ENCODE measurements at places on chromosomes 2 and 18. TPM values are rescaled to one million over a fixed set of nuclear protein-coding genes. Genes with fewer than 3 reads are reported as not detected.

The WDR12 gene
- total RNA-seq = 41.4 TPM

The RAPGEF4 gene
- total RNA-seq = 1.4 TPM

- H3K27ac ChIP-seq = peak overlapping the region; percentile 78
- no peak overlapping the region for H3K4me3 ChIP-seq
- no peak for DNase-seq
- H3K36me3 ChIP-seq = peaks cover 3% of the 10 kb centered on the region
Observed at GRCh38 chr18:58591286-58591685, 37.6 kb downstream of the ALPK2 start.

DNA sequence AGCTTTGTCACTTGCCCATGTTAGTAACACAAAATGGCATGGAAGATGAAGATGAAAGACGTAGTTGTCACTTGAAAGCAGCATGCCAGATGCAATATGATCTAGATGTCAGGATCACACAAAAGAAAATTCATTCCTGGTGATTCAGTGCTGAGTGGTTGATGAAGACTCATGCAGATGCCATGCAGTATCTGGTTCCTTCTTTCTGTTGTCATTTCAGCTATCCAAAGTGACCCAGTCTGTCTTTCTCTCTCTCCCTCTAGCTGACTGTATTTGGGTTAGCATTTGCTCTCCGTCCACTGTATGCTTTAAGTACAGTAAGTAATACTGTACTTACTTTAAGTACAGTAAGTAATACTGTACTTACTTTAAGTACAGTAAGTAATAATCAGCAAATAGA lies 50.4 kb downstream of the TTN start:
- no peaks in the 10 kb centered on the region for H3K27me3 ChIP-seq
- H3K4me3 ChIP-seq = peak overlapping the region; percentile 20
- peaks cover 25% of the 10 kb centered on the region for H3K4me1 ChIP-seq
- H3K36me3 ChIP-seq = peaks cover 3% of the 10 kb centered on the region

- DNase-seq = no peak
- H3K4me3 ChIP-seq = no peak overlapping the region
Observed at GRCh38 chr18:57951999-57952774, 91.8 kb upstream of the NEDD4L start.

DNA sequence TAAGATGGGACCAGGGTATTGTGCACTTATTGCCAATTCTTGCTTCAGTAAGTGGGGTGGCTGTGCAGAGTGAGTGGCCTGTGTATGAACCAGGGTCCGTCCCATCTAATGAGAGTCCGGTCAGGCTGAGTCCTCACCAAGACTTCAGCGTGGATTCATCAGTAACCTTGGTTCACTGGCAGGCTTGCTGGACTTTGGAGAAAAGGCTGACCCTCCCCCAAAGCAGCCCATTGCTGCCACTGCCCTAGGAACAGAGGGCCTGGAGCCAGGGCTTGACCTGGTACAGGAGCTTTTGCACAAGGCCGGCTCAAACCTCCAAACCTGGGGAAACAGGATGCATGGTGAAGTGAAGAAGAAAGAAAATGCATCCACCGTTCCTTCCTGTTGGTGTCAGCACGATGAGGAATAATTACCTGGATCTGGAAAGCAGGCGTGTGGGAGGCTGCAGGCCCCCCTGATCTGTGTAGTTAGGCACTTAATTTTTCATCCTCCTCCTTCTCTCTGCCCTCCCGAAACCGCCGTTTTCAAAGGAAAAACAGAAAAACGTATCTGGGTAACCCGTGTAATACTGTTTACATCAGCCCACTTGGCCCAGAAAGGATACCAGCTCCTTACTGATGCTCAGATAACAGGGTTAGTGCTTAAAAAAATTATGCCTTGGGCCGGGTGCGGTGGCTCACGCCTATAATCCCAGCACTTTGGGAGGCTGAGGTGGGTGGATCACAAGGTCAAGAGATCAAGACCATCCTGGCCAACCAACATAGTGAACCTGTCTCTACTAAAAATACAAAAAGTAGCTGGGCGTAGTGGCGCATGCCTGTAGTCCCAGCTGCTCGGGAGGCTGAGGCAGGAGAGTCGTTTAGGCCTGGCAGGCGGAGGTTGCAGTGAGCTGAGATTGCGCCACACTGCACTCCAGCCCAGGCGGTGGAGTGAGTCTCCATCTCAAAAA lies 147.7 kb downstream of the TGIF1 start:
- no peaks in the 10 kb centered on the region for H3K27me3 ChIP-seq
- peak overlapping the region; percentile 94 for H3K27ac ChIP-seq
- DNase-seq = no peak

The ABCG5 gene
- total RNA-seq = not detected

- no peaks in the 10 kb centered on the region for H3K27me3 ChIP-seq
- H3K27ac ChIP-seq = peak overlapping the region; percentile 48
- no peaks in the 10 kb centered on the region for H3K36me3 ChIP-seq
- no peaks in the 10 kb centered on the region for H3K4me1 ChIP-seq
- no peak for DNase-seq
- H3K4me3 ChIP-seq = peak overlapping the region; percentile 74
Observed at GRCh38 chr2:158969162-158969714, 798 bp downstream of the TANC1 start.

DNA sequence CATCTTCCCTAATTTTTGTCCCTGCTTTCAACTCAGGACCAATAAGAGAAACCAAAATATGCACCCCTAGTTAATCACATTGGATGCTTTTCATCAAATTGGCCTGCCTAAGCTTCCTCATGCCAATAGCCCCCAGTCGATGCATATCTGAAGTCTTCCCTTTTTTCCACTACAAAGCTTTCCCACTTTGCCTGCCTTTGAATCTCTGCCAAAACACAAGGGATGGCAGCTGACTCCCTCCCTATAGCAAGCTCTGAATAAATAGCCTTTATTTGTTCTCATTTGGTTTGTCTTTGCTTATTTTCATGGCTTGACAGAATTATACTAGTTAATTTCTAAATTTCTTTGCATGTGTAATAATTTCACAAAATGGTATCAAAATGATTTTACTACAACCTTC lies 621.2 kb downstream of the MBD2 start:
- no peak overlapping the region for H3K4me3 ChIP-seq
- DNase-seq = no peak
- H3K4me1 ChIP-seq = no peaks in the 10 kb centered on the region
- H3K27me3 ChIP-seq = no peaks in the 10 kb centered on the region

GRCh38 chr2:42513252-42513918 lies 19.6 kb upstream of the KCNG3 start:
- no peak for DNase-seq
- no peaks in the 10 kb centered on the region for H3K4me1 ChIP-seq
- H3K27me3 ChIP-seq = no peaks in the 10 kb centered on the region
- no peak overlapping the region for H3K4me3 ChIP-seq
- H3K36me3 ChIP-seq = no peaks in the 10 kb centered on the region

GRCh38 chr2:149375801-149376361 lies 45.5 kb downstream of the LYPD6 start:
- H3K36me3 ChIP-seq = no peaks in the 10 kb centered on the region
- H3K4me1 ChIP-seq = no peaks in the 10 kb centered on the region
- DNase-seq = no peak
- H3K4me3 ChIP-seq = no peak overlapping the region

The GAD1 gene
- not detected for total RNA-seq

- no peak overlapping the region for H3K4me3 ChIP-seq
- no peaks in the 10 kb centered on the region for H3K36me3 ChIP-seq
- peaks cover 2% of the 10 kb centered on the region for H3K27me3 ChIP-seq
- H3K4me1 ChIP-seq = no peaks in the 10 kb centered on the region
- DNase-seq = no peak
- H3K27ac ChIP-seq = no peak overlapping the region
Observed at GRCh38 chr2:75098856-75099255, 100.5 kb downstream of the TACR1 start.

- H3K36me3 ChIP-seq = no peaks in the 10 kb centered on the region
- no peak overlapping the region for H3K27ac ChIP-seq
- peak; percentile 48 for DNase-seq
- H3K27me3 ChIP-seq = no peaks in the 10 kb centered on the region
Observed at GRCh38 chr2:161239326-161240109, 68.7 kb upstream of the PSMD14 start.
